IPS-NIHi11 (cell line): ENCODE measurements at places on chromosomes 1 and 21.

DNA sequence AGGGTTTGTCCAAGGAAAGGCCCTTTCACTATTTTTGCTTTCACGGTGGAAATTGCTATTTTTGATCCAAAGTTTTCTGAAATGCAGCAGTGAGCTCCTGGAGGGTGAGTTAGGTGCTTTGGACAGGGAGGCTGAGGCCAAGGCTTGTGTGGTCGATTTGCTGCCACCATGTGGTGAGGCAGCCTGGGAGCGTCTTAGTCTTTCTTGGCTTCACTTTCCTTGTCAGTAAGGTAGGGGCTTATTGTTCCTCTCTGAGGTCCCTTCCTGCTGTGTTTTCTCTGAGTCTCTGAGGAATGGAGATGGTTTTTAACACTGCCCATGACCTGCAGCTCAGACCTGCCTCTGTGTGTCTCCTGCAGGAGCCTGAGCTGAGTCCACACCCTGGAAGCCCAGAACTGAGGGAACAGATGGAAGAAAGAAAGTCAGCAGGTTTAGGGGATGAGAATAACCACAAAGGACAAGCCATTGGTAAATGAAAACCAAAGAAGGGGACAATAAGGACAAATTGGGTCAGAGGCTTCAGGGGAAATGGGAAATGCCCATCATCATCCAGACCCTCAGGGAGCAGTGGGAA lies 20.1 kb upstream of the S100A10 start:
- peak; percentile 66 for DNase-seq

- peak; percentile 50 for DNase-seq
These were observed 13.0 kb upstream of the PADI6 start for GRCh38 chr1:17359031-17359430.

DNA sequence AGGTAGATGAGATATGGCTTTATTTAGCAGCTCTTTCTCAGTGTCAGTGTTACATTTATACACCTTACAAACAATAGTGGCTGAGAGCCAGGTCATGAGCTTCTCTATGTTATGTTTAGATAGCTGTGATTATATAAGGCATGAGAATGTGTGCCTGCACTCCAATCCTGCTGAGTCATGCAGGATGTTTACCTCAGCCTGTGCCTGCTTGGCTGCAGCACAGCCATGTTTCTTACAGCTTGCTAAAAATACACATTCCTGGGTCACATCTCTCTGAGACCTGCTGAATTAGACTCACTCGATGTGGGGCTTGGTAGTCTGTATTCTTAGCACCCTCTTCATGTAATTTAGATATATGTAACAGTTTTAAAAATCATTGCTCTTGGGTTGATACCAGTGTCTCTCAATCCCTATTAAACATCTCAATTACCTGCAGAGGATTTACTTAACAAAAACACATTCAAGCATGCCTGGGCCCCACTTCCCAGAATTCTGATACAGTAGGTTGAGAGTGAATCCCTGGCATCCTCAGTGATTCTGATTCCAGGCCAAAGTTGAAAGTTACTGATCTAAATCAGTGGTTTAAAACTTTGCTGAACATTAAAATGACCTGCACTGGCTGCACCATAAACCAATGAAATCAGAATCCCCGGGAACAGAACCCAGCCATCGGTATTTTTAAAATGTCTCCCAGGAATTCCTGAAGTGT lies 107.5 kb downstream of the GDAP2 start:
- DNase-seq, result no peak

GRCh38 chr1:109443476-109443875 lies 17.2 kb upstream of the PSMA5 start:
- DNase-seq, result no peak

DNA sequence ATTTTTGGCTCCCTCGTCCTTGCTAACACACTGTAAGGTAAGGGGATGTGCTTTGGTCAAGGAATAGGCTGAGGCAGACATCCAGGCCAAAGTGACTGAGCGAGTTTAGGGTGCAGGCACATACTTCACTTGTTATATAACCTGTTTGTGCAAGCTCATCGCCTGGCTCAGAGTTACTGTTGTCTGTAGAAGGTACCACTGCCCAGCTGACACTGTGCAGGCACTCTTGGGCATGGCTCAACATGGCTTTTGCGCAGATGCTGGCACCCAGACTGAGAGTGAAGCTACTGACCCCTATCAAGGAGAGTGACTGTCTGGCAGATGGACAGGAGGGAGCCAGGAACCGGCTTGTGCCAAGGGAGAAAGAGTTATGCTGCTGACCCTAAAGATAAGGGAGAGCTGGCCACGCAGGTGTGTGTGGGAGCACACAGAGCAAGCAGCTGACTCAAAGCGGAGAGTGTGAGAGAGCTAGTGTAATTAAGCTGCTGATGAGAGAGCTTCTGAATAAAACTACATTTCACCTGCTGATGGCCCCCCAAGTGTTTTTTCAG lies 307.3 kb upstream of the USP24 start:
- no peak for DNase-seq

- DNase-seq, result peak; percentile 40
These were observed 84.8 kb upstream of the BCAR3 start for GRCh38 chr1:93766451-93766850.

DNA sequence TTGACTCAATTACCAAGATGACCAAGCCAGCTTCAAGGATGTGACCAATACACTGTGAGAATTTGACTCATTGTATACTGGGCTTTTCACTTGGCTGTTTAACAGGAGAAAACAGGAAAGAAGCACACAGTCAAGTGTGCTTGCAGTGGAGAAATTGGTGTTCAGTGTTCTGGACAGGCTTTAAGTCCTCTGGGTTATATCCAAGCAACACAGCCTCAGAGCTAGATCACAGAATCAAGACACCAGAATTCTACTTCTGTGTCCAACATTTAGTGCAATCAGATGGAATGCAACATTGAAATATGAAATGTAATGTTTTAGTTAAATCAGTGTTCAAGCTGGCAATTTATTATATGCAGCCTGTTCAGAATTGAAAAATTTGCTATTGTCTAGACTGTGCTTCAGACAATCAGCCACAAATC lies 694.4 kb downstream of the LTN1 start:
- DNase-seq, result no peak

DNA sequence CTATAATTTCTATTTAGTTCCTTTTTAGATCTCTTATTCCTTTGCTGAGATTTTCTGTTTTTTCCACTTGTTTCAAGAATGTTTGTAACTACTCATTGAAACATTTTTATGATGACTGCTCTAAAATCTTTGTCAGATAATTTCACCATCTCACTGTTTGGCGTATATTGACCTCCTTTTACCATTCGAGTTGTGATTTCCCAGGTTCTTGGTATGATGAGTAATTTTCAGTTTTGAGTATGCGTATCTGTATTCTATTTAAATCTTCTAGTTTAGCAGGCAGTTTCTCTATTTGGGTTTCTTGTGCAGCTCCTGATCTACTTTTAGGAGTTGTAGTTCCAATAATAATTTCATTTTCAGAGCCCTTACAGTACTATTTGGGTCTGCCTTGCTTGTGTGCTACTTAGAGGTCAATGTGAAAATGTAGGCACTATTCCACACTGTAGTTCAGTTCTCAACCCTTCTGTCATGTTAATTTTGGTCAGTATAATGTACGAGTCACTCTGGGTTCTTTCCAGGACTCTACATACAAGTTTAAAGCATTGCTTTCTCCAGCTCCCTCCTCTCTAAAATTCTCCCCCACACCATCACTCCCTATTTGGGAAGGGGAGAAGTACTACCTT lies 115.5 kb downstream of the ACBD6 start:
- DNase-seq, result no peak

- DNase-seq, result peak; percentile 12
These were observed 46.8 kb upstream of the ZC3H11B start for GRCh38 chr1:219659684-219660083.

DNA sequence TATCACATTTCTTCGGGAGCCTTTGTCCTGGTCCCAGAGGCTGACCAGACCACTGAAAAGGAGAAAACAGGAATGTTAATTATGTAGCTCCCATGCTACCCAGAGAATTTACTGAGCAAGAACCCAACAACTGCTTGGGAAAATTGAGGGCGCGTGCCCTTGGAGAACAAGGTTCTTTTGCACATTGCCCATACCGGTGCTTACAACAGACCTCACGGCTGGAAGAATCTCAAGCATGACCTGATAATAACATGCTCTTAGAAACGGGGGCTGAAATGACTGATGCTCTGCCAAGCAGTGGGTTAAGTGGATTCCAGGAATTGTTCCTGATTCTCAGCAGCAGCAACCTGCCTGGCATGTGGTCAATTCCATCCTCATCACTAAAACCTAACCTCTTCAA lies 49.3 kb upstream of the AJAP1 start:
- DNase-seq, result no peak

- DNase-seq, result no peak
These were observed 4.1 kb upstream of the IRF2BP2 start for GRCh38 chr1:234614081-234614489.

- DNase-seq, result no peak
These were observed 10.7 kb downstream of the NEK7 start for GRCh38 chr1:198167436-198167934.

GRCh38 chr21:36254106-36254941 lies 65.7 kb upstream of the MORC3 start:
- no peak for DNase-seq

GRCh38 chr1:20610970-20611369 lies 22.1 kb downstream of the CDA start:
- DNase-seq, result no peak

GRCh38 chr21:31172328-31172727 lies 134.1 kb upstream of the KRTAP19-8 start:
- DNase-seq, result no peak

GRCh38 chr1:222247811-222248310 lies 300.0 kb downstream of the HHIPL2 start:
- DNase-seq, result no peak

DNA sequence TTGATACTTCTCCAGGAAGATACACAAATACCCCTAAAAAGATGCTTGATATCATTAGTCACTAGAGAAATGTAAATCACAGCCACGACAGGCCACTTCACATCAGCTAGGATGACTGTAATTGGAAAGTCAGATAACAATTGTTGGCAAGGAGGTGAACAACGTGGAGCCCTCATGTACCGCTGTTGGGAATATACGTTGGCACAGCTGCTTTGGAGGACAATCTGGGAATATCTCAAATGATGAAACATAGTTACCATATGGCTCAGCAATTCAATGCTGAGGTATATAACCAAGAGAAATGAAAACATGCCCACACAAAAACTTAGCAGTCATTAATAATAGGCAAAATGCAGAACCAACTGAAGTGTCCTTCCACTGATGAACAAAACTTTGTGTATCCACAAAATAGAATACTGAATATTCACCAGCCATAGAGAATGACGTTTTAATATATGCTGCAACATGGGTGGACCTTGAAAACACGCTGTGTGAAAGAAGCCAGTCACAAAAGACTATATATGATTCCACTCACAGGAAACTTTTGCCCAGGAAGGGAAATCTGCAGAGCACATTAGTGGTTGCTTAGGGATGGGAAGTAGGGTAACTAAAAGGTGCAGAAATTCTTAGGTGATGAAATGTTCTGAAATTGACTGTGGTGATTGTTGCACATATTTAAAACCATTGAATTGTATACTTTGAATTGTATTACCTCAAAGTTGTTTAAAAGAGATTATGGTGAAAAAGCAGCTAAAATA lies 95.4 kb downstream of the AHCTF1 start:
- DNase-seq, result no peak

- DNase-seq, result no peak
These were observed 103.2 kb upstream of the RALGPS2 start for GRCh38 chr1:178621822-178622221.

- no peak for DNase-seq
These were observed 164.3 kb downstream of the MIS18A start for GRCh38 chr21:32114419-32115035.

- no peak for DNase-seq
These were observed 21.6 kb upstream of the FHAD1 start for GRCh38 chr1:15225461-15225860.

DNA sequence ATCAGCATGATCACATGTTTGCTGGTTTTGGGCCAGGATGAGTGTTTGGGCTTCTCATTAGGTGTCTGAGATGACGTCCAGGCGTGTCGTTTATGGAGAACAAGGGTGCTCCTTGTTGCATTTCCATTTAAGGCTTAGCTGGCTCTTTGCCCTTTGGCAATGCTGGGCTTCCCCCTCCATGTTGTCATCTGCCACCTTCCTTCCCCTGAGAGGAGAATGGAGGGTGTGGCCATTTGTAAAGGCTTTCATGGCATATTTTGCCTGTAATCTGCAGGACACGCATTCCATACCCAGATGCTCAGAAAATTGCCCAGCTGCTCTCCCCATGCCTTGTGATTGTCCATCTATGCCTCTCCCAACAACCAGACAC lies 27.7 kb downstream of the PKP1 start:
- no peak for DNase-seq

DNA sequence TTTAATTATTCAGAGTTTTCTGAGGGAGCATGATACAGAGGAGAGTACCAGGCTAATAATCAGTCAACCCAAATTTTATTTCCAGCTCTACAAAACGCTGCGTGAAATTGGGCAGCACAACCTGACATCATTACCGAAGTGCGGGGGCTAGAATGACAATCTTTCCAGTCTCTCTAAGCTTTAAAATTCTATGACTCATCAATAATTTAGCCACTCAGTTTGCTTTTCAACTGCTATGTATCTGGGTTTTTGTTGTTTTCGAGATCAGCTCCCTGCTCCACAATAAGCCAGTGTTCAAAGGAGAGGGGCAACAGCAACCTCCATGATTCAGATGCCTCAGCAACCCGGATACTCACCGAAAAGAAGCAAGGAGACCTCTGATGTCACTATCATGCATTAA lies 13.9 kb downstream of the SORT1 start:
- DNase-seq, result no peak
